ENCODE measurements at places on chromosomes 13 and 19.

- DNase-seq, result no peak
These were observed 3.5 kb downstream of the ZNF738 start for GRCh38 chr19:21362291-21362690.

- no peak for DNase-seq
These were observed 1591.3 kb downstream of the EFNB2 start for GRCh38 chr13:104944176-104944575.

DNA sequence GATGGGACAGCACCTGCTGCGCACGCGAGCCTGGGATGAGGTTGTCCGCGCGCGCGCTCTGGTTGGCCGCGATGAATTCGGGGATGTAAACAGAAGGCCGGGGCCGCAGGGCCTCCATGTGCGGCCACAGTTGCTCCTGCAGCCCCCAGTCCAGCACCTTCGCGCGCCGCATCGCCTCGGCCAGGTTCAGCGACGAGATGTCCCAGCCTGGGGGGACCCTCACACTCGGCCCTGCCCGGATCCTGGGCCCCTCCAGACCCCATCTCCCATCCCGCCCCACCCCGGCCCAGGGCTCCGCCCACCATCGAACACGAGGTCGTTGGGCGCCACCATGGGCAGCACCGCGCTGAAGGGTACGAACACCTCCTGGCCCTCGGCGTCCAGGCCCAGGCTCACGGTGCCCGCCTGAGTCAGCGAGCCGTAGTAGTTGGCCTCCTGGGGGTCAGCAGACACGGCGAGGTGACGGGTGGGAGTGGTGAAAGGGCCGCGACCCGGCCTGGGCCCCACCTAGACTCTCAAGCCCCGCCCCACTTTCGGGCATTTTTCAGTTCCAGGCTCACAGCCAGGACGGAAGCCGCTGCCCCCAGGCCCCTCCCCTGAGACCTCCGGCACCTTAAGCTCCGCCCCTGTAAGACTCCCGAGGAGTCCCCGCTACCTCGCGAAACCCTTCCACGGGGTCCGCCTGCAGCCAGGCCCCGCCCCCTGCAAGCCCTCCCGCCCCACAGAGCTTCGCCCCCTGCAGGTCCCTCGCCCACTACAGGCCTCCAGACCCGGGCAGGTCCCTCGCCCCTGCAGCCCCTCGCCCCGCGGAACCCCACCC is 1.1 kb downstream of the ISYNA1 start:
- no peak for DNase-seq

- DNase-seq, result no peak
These were observed 1228.9 kb upstream of the MIR17HG start for GRCh38 chr13:90118467-90119071.

- no peak for DNase-seq
These were observed 68.2 kb downstream of the ESD start for GRCh38 chr13:46728777-46729176.

GRCh38 chr19:50837300-50837699 is 3.9 kb upstream of the KLK15 start:
- no peak for DNase-seq

- DNase-seq, result peak; percentile 19
These were observed 499 bp downstream of the LSM7 start for GRCh38 chr19:2327773-2328400.

- no peak for DNase-seq
These were observed 1921.1 kb downstream of the OLFM4 start for GRCh38 chr13:54949735-54950134.

- DNase-seq, result no peak
These were observed 5.0 kb upstream of the FDX2 start for GRCh38 chr19:10320602-10321416.

GRCh38 chr13:45921162-45921736 is 69.7 kb upstream of the SIAH3 start:
- no peak for DNase-seq

DNA sequence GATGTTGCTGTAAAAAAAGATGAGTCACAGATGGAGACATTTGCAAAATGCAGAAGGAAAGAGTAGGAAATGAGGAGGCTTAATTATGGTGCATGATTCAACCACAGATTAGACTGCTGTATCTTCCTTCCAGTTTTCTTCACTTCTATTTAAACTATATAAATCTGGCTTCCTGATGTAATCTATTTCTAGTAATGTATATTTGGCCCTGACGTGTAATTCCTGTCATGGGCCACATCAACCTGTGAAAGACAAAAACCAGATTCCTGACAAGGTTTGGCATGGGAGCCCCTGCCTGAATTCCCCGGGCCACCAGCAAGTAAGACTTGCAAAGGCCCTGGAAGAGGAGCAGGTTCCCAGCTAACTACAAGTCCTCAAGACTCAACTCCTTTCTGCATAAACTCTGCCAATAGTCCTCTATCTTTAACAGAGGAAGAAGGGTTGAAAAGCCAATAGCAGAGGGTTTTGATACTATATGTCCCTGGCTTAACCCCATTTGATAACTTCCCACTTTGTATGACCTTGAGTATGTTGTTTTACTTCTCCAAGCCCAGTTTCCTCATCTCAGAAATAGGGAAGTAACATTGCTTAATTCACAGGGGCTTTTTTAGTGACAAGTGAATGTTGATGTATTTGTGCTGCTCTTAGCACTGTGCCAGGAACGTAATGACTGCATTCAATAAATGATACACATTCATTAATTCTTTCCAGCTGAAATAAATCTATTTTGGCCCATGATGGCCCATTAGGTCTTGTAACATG is 172.7 kb downstream of the SPRY2 start:
- DNase-seq, result no peak

DNA sequence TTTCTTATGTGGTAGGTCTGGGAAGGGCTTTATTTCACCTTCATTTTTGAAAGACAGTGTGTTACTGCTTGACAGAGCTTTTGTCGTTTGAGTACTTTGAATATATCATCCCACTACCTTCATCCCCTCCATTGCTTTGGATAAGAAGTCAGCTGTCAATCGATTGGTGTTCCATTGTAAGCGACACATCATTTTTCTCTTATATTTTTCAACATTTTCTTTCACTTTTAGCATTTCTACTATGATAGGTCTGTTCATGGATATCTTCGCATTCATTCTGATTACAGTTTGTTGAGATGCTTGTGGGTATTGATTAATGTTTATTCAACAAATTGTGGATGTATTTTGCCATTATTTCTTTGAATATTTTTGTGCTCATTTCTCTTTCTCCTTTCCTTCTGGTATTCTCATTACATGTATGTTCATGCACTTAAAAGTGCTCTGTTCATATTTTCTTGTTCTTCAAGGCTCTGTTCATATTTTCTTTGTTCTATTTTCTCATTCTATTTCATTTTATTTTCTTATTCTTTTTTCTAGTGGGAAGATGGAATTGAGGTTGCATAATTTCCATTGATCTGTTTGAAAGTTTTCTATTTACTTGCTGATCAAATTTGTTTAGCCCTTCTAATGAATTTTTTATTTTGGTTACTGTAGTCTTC is 29.2 kb downstream of the ZNF546 start:
- no peak for DNase-seq

- no peak for DNase-seq
These were observed 67.8 kb upstream of the CSNK1A1L start for GRCh38 chr13:37173214-37173613.

DNA sequence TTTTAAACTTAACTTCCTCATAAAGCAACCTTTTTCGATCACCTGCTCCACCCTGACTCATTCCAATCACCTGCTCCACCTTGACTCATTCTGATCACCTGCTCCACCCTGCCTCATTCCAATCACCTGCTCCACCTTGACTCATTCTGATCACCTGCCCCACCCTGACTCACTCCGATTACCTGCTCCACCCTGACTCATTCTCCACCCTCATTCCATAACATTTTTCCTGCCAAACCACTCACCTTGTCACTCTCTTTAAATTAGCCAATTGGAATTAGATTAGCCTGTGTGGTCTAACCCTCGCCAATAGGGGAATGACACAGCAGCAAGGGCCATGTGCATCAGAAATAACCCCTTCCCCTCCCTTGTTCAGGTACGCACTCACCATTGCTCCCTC is 31.9 kb upstream of the ZNF83 start:
- no peak for DNase-seq

DNA sequence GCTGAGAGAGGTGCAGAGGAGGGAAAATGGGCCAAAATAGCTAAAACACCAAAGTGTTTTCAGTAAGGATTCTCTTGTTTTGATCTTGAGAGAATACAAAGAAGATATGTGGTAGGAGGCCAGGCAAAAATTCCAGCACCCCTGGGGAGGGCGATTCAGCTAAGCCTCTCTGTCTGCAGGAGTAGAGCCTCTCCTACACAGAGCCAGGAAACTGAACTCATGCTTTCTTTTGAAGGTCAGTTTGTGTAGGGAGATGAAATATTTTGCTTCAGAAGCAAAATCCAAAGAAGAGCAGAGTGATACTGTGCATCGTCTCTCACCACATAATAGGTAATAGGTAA is 565.0 kb downstream of the FGF9 start:
- no peak for DNase-seq

DNA sequence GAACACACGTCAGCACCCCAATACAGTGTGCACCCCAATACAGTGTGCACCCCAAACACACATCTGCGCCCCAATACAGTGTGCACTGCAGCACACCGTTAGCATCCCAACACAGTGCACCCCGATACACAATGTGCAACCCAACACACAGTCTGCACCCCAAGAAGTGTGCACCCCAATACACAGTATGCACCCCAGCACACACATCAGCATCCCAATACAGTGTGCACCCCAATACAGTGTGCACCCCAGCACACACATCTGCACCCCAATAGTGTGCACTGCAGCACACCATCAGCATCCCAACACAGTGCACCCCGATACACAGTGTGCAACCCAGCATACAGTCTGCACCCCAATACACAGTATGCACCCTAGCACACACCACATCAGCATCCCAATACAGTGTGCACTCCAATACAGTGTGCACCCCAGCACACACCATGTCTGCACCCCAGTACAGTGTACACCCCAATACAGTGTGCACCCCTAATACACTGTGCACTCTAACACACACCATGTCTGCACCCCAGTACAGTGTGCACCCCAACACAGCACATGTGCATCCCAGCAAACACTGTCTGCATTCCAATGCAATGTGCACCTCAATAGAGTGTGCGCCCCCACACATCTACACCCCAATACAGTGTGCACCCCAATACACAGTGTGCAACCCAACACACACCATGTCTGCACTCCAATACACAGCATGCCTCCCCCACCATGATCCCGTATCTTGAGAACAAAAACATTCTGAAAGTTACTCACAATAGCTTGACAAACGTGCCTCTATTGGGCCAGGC is 855 bp upstream of the CARS2 start:
- no peak for DNase-seq

DNA sequence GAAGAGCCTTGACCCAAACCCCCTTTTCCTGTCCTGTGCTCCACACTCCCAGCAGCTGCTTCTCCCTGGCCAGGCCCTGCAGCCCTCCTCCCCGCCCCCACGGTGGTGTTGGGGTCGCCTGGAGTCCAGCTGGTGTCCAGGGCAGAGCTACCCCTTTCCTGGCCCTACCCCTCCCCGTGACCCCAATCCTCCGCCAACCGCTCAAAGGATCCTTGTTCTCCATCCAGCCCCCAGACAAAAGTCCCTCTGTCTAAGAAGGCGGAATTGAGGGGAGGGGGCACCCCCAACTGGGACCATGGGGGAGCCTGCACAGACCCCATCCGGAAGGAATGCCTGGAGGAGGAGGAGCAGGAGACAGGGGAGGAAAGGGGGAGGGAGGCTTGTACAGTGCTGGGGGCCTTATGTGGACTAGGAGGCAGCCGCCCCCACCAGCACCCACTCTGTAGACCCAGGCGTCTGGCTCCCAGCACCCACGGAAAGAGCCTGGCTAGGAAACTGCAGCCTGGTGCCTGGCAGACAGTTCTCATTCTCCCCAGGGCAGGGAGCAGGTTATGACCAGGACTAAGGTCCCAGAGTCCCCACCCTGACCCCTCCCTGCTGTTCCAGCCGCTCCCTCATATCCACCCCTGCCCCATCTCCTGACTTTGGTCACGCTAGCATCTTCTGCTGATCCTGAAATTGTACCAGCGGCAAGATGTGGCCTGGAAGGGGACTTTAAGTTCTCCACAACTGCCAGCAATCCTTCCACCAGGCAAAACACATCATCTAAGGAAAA is at the start of gene FXYD3:
FXYD3 (plus strand) TSS at position 647 of the 775 bp plus-strand sequence. CDS start 3,554 bp downstream, outside the sequence.
- no peak for DNase-seq

- no peak for DNase-seq
These were observed 214.4 kb downstream of the SPRY2 start for GRCh38 chr13:80126389-80127068.

- DNase-seq, result no peak
These were observed 58.1 kb downstream of the KCNRG start for GRCh38 chr13:50073340-50073739.

- DNase-seq, result no peak
These were observed 4.7 kb downstream of the ALOX5AP start for GRCh38 chr13:30739761-30740642.

GRCh38 chr19:35149463-35149862 is 5.1 kb upstream of the FXYD5 start:
- DNase-seq, result no peak

GRCh38 chr19:16834747-16835146 is 5.5 kb downstream of the SIN3B start:
- DNase-seq, result no peak

- no peak for DNase-seq
These were observed 72.4 kb upstream of the TSC22D1 start for GRCh38 chr13:44648392-44649103.

DNA sequence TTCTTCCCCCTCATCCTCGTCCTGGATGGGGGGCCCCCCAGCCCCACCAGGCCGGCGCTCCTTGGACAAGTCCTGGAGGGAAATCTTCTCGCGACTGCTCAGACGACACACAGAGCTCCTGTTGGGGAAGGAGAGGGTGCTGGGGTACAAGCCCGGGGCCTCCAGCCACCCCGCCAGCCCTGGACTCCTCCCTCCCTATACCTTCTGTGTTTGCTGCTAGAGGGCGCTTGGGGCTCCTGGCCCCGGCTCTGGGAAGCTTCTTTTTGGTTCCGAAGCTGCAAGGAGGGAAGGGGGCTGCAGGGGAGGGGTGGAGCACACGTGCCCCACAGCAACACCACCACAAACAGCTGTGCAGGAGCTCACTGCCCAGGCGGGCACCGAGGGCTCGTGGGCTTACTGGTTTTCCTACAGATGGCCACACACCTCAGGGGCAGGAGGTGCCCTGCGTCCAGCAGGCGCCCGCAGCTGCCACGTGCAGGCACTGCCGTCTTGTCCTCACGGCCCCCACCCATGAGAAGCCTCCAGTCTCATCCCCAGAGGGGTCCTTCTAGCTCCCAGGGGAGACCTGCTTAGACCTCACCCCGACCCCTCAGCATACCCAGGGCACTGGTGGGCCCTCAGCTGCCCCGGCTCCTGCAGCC is 20.5 kb downstream of the EPS8L1 start:
- DNase-seq, result no peak

- no peak for DNase-seq
These were observed 44.7 kb upstream of the LATS2 start for GRCh38 chr13:21106089-21106488.

DNA sequence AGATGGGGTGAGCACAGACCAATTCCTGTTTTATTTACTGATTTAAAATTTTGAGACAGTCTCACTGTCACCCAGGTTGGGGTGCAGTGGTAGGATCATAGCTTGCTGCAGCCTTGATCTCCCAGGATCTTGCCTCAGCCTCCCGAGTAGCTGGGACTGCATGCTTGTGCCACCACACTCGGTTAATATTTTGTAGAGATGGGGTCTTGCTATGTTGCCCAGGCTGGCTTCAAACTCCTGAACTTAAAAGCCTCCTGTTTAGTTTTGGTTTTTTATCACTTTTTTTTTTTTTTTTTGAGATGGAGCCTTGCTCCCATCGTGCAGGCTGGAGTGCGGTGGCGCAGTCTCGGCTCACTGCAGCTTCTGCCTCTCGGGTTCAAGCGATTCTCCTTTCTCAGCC is 4.7 kb downstream of the UBA52 start:
- DNase-seq, result no peak

- DNase-seq, result peak; percentile 79
These were observed 1.1 kb downstream of the MIDN start for GRCh38 chr19:1249298-1249989.

GRCh38 chr19:3968556-3969434 is 2.1 kb downstream of the DAPK3 start:
- DNase-seq, result peak; percentile 79

All from thoracic aorta (tissue), 2 donors.